ENCODE measurements at places on chromosomes 2 and 18.

GRCh38 chr2:27010139-27010538, 22.6 kb upstream of the TMEM214 start:
- ATAC-seq, result no peak

DNA sequence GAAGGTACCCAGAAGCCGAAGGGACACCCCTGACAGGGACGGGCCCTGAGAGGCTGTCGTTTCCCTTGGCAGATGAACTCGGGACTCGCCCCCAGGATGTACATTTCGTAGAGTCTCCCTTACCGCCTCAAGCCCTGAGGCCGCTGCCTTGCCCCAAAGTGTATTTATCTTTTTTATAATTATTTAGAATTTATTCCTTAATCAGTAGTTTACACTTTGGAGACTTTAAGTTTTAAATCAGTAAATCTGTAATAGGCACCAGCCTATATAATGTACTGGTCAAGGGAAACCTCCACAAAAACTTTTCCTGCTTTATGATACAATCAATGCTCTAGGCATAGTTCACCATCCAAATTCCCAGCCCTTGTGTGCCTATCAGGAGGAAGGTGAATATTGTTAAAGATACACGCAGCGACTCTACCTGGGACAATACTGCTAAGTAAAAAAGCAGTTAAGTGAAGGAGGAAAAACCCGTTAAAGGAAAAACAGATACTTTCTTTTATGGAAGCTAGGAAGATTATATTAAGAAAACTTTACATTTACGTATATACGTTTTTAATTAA, 848 bp downstream of the VRK2 start:
- no peak for ATAC-seq

DNA sequence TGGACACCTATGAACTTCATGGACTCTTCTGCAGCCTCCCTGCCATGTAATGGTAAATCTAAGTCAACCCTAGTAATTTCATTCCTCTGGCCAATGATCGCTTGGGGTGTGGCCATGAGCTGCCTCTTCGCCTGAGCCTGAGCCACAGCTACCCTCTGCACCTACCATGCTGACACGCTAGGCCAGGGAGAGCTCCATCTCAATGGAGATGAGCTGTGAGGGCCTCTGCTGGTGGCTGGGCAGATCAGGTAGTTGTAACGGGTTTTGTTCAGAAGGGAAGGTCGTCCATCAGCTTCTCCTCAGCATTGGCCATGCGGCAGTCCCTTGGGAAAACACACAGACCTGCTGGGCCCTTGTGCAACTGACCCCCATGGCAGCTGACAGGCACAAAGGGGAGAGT, 24.4 kb downstream of the MPHOSPH10 start:
- peak; percentile 78 for ATAC-seq

DNA sequence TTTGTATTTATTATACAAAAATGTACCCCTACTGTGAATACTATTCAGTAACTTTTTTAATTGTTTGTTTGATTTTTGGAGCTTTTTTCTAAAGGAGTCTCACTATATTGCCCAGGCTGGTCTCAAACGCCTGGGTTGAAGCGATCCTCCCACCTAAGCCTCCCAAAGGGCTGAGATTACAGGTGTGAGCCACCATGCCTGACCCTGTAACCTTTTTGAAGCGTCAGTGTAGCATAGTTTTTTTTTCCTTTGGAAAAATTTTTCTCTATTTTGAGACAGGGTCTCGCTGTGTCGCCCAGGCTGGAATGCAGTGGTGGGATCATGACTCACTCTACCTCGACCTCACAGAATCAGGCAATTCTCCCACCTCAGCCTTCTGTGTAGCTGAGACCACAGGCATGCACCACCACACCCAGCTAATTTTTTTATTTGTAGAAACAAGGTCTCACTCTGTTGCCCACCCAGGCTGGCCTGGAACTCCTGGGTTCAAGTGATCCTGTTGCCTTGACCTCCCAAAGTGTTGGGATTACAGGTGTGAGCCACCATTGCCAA, 2.0 kb downstream of the GMCL1 start:
- ATAC-seq, result no peak

DNA sequence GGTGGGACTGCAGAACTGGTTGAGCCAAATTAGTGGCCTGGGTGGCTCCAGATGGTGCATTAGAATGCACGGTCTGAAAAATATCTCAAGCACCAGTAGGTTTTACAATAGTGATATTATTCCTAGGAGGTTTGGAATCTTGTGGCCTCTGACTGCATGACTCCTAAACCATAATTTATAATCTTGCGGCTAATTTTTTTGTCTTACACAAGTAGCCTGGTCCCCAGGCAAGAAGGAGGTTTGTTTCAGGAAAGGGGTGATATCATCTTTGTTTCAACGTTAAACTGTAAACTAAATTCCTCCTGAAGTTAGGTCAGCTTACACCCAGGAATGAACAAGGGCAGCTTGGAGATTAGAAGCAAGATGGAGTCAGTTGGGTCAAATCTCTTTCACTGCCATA, 98.9 kb upstream of the ARL4C start:
- ATAC-seq, result no peak

DNA sequence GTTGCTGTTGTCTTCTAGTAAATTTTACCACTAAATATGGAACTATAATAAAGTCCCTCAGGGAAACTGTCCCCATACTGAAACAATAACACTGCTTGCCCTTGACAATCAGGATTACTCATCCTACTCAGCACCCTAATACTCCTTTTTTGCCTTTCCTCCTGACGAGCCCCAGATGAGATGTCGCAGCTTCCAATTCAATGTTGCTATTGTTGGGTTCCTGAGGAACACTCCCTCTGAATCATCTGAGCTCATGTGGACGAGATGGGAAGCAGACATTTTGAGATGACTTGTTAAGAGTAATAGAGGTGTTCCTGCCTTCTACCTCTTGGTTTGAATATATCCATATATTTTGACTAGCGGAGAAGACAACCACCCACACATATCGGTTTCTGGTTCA, 187.8 kb upstream of the FAM98A start:
- ATAC-seq, result no peak

GRCh38 chr18:13642440-13642827, 83.9 kb downstream of the FAM210A start:
- ATAC-seq, result no peak

DNA sequence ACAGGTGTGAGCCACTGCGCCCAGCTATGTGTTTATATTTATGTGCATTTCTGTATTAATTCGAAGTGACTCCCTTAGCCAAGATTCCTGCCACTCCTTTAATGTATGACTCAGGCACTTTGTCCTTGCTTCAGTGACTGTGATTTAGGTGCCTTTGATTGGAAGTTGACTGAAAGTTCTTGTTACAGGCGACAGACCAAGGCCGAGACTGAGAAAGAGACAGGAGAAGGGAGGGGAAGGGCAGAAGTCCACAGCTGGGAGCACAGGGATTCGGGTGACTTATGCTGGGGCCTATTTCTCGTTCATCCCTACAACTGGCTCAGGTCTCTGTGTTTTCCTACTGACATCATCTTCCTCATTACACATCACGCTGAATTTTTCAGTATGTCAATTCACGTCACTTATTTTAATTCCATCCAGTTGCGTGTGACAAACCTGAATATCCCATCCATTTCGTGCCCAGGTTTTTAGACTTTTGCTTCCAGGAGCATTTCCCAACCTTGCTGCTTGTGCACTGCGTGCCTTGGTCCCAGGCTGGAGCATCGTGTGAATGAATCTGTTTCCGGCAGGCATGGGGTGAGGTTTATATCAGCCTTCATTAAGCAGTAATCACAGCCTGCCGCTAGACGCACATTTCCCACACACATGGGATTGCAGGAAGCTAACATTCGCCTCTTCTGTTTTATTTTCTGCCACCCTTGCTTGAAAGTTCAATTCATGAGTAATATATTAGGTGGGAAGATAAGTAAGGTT, 42.4 kb downstream of the TMEM18 start:
- no peak for ATAC-seq

All from stimulated activated memory B cell treated with anti-CD40 and anti-IgM and Interleukin-4, amounts not matched to agents 10 μg/mL and 1 μg/mL and 100 μg/mL, for 72 hours (primary cell).